ENCODE measurements at places on chromosomes 2 and 18.

- no peak for ATAC-seq
Measured at GRCh38 chr2:29715655-29716054, 205.7 kb downstream of the ALK start.

DNA sequence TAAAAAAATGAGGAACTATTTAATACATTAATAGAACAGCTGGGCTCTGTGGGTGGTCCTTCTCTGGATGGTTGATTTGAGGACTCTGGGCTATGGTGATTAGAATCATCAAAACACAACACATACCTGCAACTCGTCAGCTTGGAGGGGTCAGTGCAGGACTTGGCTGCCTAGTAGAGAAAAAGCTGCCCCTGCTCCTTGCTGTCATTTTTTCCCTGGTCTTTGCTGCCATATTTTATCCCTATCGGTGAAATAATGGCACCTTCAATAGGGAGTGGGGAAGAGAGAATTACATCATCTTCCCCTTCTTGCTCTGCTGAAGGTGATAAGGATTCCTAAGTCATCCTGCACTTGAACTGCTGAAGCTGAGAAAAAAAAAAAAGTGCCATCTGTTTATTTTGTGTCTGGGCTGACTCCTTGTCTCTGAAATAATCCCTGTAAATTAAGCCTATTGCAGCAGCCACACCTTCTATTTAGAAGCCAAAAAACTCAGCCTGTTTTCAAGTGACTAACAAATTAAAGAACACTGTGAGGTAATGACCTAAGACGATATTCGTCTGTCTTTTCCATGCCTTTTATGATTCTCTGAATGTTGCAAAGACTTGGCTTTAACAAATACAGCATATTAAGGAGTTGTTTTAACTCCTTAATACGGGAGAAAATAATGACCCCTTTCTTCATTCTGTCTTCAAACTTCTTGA lies 89.3 kb downstream of the ACVR1 start:
- ATAC-seq, result no peak

- no peak for ATAC-seq
Measured at GRCh38 chr2:21043744-21044532, at the start of gene APOB. APOB (minus strand) TSS chr2:21044073; CDS start chr2:21043945, 128 bp downstream.

DNA sequence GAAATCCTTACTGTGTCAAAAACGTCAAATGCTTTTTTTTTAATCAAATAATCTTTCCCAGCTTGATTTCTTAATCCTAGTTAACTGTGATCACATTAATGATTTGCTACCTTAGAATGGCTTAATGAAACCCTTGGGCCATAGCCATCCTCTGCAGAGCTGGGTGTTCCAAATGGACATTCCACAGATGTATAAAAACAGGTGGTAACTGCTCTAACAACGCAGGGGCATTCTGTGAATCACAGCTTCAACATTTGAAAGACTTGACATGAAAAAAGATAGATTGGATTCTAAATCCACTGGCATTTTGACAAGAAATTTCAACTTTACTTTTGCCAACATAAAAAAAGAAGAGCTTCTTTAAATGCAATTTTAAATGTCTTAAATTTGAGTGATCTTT lies 69.8 kb upstream of the RASGRP3 start:
- ATAC-seq, result peak; percentile 26

DNA sequence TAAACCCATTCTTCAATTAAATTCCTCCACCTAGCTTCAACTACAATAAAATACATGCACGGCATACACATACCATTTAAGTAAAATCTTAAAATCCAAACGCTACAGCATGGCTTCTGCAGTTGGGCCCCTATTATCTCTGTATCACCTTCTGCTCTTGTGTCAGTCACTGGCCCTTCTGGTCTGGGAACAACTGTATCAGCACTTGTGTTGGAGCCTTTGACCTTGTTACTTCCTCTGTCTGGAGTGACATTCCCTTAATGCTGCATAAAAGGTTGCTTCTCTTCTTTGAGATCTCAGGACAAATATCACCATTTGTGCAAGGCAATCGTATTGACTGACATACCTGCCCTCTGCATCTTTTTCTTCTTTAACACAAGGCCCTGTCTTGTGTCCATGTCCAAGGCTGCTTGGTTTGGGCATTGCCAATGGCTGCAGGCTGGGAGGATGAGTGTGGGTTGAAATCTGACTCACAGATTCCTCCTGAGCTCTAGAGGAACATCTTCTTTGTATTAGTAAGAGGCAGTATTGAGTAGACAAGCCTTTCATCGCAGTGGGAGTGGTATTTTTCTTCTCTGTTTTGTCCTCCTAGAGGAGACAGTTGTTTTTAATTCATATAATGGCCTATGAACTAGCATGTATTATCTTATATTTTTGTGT lies 267.8 kb upstream of the TRIB2 start:
- ATAC-seq, result no peak

DNA sequence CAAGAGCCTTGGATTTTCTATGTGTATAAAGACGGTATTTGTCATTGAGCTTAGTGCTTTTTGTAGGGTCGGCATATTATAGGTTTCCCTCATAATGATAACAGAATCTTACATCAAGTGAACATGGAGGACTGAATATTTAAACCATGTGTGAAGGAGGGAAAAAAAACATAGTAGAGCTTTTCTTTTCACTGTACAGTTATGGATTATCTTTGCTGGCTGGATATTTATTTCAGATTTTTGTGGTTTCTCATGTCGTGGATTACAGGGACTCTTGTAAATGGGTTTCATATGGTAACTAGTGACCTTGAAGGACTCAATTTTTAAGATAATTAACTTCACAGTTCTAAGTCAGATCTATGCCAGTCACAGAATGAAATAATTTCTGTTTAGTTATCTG lies 330.2 kb upstream of the NRP2 start:
- ATAC-seq, result peak; percentile 56

GRCh38 chr2:55155206-55155605 lies 76.9 kb downstream of the CLHC1 start:
- no peak for ATAC-seq

- peak; percentile 100 for ATAC-seq
Measured at GRCh38 chr18:60372596-60372995, at the start of gene MC4R. MC4R (minus strand) TSS chr18:60372775; CDS start chr18:60372349, 426 bp downstream.

- no peak for ATAC-seq
Measured at GRCh38 chr2:189803431-189803830, 19.2 kb downstream of the PMS1 start.

DNA sequence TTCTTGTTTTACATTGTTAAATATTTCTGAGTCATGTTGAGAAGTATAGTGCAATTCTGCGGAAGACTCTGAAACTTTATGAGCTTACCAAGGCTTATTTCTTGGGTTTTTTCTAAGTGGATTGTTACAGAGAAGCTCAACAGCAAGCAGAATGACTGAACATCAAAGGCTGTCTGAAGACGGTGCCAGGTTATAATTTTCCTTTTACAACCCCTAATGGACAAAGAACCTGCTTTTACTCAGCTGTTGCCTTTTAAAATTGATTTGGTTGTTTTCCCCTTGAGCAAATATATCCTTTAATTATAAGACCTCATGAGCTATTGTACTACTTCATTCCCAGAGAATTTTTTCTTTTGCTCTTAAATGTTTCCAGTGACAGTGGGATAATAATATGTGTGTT lies 41.6 kb downstream of the LAMA3 start:
- ATAC-seq, result no peak

GRCh38 chr2:69518841-69519240 lies 81.6 kb upstream of the NFU1 start:
- no peak for ATAC-seq

GRCh38 chr2:103294420-103294819 lies 532.6 kb downstream of the TMEM182 start:
- ATAC-seq, result no peak

DNA sequence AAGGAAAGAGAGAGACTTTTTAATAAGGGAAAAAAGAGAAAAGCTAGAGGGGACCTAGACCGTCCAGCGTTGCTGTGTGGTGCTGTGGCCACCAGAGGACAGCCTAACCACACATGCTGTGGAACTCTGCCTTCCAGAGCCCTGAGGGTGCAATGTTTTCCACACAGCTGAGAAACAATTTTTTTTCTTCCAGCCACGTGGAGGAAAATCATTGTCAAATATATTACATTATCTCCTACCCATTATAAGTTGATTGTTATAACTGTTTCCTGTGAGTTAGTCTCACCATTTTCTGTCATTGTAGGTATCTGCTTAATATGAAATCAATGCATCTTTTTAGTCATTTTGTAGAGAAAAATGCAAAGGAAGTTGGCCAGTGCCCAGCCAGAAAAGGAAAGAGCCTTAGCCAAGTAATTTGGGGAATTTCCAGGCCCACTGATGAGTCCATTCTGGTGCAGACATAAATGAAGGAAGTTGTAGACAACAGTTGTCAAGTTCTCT lies 5.9 kb upstream of the MRPL19 start:
- ATAC-seq, result peak; percentile 99

- ATAC-seq, result no peak
Measured at GRCh38 chr2:160062292-160063005, at the start of gene PLA2R1. PLA2R1 (minus strand) TSS chr2:160062615; CDS start chr2:160062403, 212 bp downstream.

GRCh38 chr2:234267534-234267933 lies 217.0 kb downstream of the SPP2 start:
- no peak for ATAC-seq

DNA sequence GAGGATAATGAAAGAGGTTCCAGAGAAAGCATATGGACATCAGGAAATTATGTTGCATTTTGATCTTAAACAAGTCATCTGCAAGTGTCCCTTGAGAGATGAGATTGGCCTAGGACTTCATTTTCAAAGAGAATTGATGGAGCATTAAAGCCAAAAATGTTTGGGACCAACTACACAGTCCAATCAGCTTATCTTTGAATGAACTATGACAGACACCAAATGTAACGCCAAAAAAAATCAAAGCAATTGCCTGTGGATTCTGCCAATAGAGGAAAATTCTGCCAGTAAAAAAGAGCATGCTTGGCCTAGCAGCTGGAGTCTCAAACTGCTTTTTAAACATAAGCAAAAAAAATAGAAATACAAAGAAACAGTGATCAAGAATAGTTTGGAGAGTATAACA lies 594.5 kb upstream of the CHAC2 start:
- ATAC-seq, result no peak

- peak; percentile 65 for ATAC-seq
Measured at GRCh38 chr2:127651971-127652550, 6.1 kb downstream of the GPR17 start.

GRCh38 chr2:236918545-236918944 lies 167.1 kb upstream of the COPS8 start:
- ATAC-seq, result no peak

GRCh38 chr2:23432531-23432930 lies 47.6 kb downstream of the KLHL29 start:
- ATAC-seq, result no peak

DNA sequence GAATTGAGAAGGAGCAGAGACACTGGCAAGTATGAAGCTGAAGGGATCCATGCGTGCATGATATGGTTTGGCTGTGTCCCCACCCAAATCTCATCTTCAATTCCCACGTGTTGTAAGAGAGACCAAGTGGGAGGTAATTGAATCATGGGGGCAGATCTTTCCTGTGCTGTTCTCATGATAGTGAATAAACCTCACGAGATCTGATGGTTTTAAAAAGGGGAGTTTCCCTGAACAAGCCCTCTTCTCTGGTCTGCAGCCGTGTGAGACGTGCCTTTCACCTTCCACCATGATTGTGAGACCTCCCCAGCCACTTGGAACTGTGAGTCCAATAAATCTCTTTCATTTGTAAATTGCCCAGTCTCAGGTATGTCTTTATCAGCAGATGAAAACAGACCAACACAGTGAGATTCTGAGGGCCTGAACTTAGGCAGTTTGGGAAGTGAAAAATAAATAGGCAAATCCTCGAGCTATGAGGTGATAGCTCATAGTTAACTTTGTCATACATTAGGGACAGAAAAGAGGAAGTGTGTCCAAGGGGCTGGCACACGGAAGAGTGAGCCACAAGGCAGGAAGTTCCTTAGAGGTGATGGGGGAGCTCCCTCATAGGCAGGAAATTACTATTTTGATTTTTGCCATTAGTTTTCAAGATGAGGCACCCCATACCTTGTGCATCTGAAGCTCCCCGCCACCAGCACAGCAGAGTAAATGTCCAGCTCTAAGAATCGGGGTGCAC lies 658.8 kb upstream of the ID2 start:
- no peak for ATAC-seq

DNA sequence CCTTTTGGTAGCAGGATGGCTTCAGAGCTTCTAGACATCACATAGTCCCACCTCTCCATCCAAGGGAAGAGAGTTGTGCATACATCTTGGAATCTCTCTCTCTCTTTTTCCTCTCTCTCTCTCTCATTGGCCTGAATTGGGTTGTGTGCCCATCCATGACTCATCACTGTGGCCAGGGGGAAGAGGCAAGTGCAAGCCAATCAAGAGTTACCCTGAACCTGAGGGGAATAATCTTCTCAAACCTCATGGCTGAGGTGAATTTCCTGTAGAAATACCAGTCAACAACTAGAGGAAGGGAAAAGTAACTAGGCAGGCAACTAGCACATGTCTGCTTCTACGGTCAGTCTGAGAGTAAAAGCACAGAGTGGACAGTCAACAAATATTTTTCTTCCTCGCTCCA lies 7.3 kb upstream of the CHN1 start:
- ATAC-seq, result no peak

GRCh38 chr2:32937602-32938448 lies 8.9 kb upstream of the LTBP1 start:
- peak; percentile 83 for ATAC-seq

DNA sequence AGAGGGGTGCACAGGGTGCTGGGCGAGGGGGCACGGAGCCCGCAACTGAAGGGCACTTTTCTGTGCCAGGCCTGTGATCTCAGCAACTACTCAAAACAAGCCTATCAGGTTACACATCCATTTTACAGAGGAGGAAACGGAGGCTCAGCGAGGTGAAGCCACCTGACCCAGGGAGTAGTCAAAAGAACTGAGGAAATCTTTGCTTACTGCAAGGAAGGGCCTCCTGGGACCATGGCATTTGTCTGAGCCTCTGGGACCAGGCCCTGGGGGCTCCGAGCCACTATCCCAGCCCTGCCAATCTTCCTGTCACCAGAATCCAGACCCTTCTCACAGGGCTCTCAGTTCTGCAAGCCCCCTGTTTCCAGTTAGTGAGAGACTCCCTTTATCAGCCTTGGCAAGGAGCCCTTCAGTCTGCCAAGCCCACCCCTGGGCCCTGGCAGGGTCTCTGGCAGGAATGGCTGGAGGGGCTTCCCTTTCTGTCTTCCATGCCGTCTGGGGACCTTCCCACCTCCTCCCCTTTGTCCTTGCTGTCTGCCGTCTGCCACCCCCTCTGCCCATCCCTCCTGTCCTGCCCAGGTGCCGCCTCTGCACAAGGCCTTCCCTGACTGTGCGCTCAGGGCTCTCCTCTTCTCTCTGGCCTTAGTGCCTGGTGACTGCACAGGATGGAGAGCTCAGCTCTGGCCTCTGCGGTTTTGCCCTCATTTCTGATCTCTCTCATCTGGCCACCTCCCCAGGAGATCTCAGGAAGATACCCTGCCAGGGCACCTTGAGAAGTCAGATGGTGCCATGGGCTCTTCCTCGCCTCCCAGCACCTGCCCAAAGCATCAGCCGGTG lies 194.7 kb upstream of the GLI2 start:
- ATAC-seq, result no peak

DNA sequence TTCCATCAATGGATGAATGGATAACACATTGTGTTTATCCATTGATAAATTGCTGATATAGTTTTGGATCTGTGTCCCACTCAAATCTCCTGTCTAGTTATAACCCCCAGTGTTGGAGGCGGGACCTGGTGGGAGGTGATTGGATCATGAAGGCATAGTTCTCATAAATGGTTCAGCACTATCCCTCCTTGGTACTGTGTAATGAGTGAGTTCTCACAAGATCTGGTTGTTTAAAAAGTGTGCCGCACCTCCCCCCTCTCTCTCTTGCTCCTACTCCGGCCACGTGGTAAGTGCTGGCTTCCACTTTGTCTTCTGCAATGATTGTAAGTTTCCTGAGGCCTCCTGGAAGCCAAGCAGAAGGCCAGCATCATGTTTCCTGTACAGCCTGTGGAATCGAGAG lies 23.9 kb upstream of the SPATA3 start:
- ATAC-seq, result no peak

All from SK-N-SH treated with all-trans-retinoic acid at 6 μM for 48 hours (cell line).